Stimulated activated CD8-positive, alpha-beta memory T cell treated with anti-CD3 and anti-CD28 coated beads, Interleukin-7, amount 100 ng/mL, for 1 hour (primary cell): ENCODE measurements at places on chromosomes 7 and 10.

DNA sequence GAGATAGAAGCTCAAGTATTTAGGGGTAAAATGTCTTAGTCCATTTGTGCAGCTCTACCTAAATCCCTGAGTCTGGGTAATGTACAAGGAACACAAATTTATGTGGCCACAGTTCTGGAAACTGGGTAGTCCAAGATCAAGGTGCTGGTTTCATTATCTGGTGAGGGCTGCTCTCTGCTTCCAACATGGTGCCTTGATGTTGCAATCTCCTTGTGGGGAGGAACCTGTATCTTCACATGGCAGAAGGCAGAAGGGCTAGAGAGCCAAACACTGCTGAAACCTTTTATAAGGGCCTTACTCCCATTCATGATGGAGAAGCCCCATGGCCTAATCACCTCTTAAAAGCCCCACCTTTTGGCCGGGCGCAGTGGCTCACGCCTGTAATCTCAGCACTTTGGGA is 8.7 kb upstream of the BAZ1B start:
- no peak for DNase-seq

DNA sequence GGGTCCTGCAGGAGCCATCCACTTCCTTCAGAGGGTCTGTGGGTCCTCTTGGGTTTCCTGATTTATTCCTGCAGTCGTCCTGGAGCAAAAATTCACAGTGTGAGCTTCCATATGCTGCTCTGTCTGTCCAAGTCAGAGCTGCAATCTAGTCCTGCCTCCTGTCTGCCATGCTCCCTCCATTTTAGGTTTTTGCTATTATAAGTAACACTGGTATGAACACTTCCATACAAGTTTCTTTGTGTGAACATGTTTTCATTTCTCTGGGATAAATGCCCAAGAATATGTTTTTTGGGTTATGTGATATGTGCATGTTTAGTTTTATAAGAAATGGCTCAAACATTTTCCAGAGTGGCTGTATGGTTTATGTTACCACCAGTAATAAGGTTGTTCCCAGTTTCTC is 188.1 kb downstream of the ACTR3B start:
- no peak for DNase-seq

DNA sequence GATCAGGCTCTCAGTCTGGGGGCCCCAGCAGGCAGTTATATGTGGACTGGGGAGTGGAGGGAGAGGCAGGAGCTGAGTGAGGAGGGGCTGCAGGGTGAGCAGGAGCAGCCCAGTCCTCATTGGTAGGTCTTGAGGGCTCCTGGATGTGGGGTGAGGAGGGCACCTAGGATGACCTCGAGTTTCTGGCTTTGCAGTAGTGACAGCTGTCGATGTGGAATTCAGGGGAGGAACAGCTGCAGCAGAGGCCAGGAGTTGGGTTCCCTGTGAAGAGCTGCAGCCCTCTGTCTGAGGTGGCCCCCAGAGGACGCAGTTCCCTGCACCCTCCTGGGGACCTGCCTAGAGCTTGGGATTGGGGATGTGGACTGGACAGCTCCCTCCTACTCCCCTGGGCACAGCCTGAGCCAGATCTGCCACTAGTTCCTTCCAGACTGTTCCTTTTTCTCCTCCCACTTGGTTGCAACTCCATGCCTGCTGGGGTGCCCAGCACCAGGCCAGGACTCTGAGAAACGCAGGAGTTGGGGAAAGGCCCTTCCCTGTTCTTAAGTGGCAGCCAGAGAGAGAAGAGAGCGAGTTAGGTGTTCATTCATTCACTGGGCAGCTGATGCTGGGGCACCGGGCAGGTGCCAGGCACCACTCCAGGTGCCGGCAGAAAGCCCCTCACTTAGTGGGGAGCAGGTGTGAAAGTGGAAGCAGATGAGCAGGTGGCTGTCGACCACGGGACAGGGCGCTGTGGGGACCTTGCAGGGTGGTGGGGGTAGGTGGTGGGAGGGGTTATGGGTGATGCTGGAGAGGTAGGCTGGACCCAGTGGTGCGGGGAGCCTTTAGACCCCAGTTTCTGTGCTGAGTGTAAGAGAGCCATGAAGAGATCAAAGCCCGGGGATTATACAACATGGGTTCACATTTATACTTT is 57.9 kb downstream of the PRF1 start:
- DNase-seq: no peak

- no peak for DNase-seq
These were observed 520.1 kb downstream of the SORCS3 start for GRCh38 chr10:105161149-105161548.

- no peak for DNase-seq
These were observed 90.3 kb downstream of the INPP5A start for GRCh38 chr10:132627666-132628531.

DNA sequence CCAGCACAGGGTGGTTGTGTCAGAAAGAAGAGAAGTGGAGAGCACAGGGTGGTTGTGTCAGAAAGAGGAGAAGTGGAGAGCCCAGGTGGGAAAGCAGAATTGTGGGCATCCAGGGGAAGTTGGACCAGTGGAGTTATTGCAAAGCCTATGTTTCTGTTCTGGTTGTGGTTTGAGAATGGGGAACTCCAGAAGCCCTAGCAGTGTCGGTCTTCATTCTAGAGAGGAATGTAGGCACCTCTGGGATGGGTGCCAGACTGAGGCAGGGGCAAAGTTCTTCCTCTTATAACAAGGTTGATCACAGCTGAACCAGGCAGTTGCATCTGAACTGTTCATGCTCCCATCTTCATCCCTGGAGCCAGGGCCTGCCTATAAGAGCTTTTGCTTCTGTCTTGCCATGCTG is 954 bp downstream of the FSCN3 start:
- DNase-seq: no peak

- DNase-seq: no peak
These were observed 59.7 kb downstream of the CXCL12 start for GRCh38 chr10:44325157-44325556.

- no peak for DNase-seq
These were observed 1.1 kb downstream of the ZNF777 start for GRCh38 chr7:149459540-149460452.

DNA sequence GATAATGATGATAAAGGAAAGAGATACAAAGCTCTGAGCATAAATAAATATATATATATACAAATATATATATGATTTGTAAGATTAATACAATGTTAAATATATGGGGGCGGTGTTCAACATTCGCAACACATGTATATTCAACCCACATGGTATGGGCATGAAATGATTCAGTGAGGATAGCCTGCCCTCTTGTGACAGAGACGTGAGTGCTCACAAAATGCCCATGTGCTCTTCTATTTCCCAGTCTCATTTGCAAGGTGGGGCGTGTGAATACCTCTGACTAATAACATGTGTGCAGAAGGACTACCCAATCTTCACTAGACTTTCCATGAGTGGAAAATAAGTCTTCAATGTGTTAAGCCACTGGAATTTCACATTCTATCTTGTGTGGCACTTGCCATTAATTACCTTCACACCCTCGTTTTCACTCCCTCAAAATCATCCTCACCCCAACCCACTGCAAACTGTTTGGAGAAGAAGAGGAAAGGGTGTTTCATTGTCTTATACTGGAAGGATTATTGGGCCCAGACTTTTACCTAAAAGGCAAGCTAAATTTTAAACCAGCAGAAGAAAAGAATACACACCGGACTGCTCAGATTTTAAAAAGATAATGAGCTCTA is 26.9 kb downstream of the ASAH2 start:
- no peak for DNase-seq

DNA sequence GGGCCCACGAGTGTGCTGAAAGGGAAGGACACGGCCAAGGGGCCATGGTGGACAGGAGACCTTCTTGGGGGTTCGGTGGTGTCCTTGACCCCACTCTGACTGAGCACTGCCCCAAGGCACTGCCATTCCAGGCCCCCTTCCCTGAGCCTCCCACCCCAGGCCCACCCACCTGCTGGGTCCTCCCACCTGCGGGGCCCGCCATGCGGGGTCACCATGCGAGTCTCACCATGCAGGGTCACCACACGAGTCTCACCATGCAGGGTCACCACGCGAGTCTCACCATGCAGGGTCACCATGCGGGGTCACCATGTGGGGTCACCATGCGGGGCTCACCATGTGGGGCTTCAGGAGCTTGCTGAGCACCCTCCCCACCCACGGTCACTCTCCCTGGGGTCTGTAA is 76.3 kb downstream of the LHPP start:
- DNase-seq: no peak

GRCh38 chr7:33776788-33777187 is 128.6 kb upstream of the BMPER start:
- no peak for DNase-seq

DNA sequence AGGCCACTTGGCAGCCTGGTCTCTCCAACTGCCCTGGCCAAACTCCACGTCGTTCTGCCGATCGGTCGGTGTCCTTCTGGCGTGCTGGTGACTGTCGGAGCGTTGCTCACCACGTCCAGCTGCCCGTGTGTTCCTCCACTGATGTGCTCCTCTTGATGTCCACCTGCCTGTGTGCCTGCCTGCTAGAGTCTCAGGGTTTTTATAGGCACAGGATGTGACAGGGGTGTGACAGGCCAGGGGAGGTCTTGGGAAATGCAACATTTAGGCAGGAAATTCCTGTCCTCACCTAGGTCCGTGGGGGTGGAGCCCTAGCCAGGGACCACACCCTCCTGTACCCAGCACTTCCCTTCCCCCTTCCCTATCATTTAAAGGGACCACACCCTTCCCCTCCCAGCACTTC is 25.2 kb upstream of the CFAP46 start:
- no peak for DNase-seq

DNA sequence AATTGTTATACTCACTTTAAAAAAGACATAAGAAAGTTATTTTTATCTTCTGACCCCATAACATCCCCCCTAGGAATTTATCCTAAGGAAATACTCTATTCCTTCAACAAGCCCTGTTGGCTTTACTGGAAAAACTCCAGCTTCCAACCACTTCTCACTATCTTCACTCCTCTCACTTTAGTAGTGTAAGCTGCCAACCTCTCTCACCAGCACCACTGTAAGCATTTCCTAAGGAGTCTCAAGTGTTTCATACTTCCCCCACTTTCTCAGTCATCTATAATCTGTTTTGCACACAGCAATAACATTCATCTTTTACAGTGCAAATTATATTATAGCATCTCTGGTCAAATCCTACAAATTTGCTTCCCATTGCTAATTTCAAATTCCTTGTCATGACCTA is 45.8 kb downstream of the GPR85 start:
- no peak for DNase-seq

GRCh38 chr7:78301407-78301806 is 502.8 kb downstream of the PHTF2 start:
- DNase-seq: no peak

DNA sequence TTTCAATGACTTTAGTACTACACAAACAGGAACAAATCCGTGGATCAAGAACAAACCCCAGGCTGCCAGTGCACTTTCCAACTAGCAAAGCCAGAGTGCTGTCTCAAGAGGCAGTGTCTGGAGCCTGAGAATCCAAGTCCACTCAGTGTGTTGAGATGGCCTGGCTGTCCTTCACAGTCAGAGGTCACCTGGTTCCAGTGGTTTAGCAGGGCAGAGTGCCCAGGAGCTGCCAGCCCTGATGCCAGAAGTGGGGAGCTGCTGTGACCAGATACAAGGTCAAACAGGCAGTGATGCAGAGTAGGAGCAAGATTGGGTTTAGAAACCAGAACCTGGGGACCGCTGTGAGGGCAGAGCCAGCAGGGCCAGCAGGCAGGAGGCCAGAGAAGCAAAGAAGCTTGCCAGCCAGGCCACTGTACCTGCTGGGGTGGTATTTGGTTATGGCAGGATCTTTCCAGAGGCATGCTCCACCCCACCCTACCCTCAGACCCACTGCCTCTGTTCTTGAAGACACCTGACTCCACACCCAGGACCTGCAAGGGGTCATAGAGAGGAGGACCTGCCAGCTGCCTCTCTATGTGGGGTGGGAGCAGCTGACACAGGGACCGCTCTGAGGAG is 35.6 kb upstream of the C10orf90 start:
- no peak for DNase-seq

GRCh38 chr7:142898377-142899170 is 13.0 kb upstream of the TRPV6 start:
- DNase-seq: no peak

GRCh38 chr10:62895063-62895462 is 78.9 kb upstream of the EGR2 start:
- no peak for DNase-seq

DNA sequence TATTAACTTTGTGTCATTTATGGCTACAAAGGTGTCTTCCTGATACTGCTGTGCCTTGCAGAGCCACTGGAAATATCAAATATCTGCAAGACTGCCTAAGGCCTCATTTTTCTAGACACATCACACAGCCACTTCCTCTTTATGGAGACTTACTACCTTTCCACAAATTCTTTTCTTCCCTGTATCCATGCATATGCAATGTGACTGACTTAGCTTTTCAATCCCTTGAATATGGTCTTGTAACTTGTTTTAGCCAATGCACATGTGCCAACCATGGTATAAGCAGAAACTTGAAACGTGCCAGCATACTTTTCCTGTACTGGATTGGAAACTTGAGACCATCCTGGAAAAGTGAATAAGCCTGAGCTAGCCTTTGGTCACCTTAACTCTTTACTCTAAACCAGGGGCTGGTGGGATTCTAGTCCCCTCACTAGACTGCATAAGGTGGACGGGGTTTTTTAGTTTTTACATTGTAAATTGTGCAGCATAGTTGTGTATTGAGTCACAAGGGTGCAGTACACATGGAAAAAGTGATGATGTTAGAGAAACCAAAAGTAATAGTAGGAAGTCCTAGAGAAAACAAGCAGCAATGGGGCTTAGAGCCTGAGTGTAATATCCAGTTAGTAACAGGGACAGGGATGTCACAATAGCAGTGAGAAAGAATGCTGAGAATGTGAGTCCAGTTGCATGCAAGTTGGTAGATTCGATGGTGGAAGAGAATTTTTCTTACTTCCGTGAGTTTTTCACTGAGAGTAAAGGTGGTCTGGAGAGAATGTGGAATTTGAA is 879.5 kb downstream of the SORCS1 start:
- no peak for DNase-seq

DNA sequence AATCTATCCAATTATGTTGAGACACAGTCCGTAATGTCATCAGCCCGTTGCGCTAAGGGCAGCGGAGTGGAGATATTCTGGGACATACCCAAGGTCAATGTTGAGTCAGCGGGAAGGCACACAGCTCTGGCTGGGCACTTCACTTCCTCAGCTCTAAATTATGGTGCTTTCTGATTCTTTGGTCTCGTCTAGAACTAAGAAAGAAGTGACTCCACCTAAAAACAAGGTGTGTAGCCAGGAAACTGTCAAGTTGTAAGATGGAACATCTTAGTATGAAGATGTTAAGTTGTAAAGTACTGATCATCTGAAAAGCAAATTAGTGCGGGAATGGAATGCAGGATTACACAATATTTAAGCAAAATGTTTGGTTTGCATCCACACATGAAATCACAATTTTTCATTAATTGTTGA is 43.1 kb downstream of the BAIAP2L1 start:
- no peak for DNase-seq
